NCI-H1417 treated with DMSO at 0.1 percent for 48 hours (cell line): ENCODE measurements at places on chromosomes 5 and 9.

DNA sequence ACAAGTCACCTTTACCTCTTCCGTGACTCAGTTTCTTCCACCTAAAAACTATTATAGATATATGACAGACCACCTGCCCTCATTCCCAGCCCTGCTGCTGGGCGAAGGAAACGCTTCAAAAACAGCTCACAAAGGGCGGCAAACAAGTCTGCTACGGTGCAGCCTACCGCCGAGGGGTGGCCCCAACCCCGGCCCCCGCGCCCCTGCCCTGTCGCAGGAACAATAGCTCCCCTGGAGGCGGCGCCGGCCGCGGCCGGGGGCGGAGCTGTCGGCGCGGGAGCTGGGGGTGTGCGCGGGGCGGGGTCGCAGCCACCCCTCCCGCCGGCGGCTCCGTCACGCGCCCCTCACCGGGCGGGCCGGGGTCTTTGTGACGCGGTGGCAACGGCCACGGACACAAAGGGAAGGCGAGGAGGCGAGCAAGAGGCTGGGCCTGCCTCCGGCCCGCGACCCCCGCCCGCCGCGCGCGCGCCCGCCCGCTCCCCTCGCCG lies at the start of gene TMEFF1:
Gene TMEFF1, plus strand, starts transcription at position 362 of the 488 bp plus-strand sequence. CDS start 396 bp downstream, outside the sequence.
- peak; percentile 18 for DNase-seq

- no peak for DNase-seq
These were observed 229.5 kb downstream of the CD180 start for GRCh38 chr5:66967102-66967501.

- no peak for DNase-seq
These were observed 108.1 kb upstream of the FBN2 start for GRCh38 chr5:128646176-128646575.

- no peak for DNase-seq
These were observed 13.4 kb upstream of the RAD23B start for GRCh38 chr9:107269681-107270080.

DNA sequence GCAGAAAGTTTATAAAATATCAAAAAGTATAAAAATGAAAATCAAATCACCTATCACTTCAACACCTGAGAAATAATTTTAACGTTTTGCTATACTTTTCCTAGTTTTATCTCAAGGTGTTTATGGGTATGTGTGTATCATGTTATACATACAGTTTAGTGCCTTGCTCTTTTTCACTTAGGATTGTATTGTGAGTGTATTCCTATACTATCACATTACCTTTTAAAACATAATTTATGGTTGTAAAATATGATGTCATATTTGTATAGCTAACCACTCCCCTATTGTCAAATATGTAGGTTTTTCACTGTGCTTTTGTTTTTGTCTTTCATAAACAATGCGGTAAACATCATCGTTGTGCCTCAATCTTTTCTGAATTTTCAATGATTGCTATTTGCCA lies 479.9 kb downstream of the SPOCK1 start:
- DNase-seq, result no peak

DNA sequence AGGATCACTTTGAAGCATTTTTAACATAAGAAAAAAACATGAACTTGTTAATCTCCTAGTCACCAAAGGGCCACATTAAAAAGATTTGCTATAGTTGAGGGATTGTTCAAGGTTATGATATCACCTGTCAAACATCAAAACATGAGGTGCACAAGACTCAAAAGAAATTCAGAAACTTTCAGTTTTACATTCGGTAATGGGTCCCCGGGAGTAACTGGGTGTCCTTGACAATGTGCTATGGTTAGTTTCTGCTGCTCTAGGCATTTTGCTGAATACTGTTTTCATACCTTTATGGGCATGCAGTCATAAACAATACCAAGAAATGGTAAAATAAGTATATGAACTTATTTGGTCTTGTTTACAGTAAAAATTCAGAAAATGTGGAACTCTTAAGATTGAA lies 92.8 kb upstream of the EDIL3 start:
- DNase-seq, result no peak

DNA sequence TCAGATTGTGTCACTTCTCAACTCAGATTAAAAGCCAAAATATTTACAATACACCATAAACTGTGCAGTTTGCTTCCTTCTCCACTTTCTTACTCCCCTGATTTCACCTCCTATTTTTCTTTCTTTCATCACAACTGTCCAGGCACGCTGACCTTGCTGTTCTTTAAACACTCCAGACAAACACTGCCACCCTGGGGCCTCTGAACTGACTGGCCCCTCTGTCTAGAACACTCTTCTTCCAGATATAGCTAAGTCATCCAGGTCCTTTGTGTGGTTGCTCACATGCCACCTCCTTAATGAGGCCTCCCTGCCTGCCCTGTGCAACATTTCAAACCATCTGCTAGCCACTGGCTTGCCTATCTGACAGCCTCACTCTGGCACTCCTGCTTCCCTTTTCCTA lies 46.6 kb downstream of the ATG10 start:
- DNase-seq, result no peak

- DNase-seq, result no peak
These were observed 334.7 kb downstream of the FBXL7 start for GRCh38 chr5:15834596-15835245.
